Gastrocnemius medialis (tissue), 4 donors: ENCODE measurements at places on chromosomes 5 and 9. TPM values are rescaled to one million over a fixed set of nuclear protein-coding genes. Genes with fewer than 3 reads are reported as not detected.
A peak's percentile ranks its signal among the peaks of the same experiment; 100 is the strongest.

Gene INSL4
- not detected for total RNA-seq

Gene TAF1L
- total RNA-seq = not detected

Gene FOXI1
- not detected for total RNA-seq

Gene PIP5KL1
- total RNA-seq = 4.2 TPM

DNA sequence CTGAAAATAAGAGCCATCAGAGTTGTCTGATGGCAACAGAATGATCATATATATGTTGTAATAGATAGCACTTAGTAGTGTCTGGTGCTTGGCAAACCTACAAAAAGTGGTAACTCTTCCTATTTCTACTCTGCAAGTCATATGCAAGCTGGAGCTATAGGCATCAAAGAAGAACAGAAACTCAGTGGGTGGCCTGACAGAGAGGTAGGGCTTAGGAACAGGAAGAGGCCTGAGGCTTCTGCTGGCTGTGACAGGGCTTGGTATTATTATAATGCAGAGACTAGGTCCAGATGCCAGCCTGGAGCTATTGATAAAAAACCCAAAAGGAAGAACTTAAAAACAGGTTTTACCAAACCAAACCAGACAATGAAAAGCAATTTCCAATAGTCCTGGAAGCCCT, 4.4 kb upstream of the DIAPH1 start:
- H3K27ac ChIP-seq = no peak overlapping the region
- DNase-seq = no peak
- H3K36me3 ChIP-seq = peaks cover 65% of the 10 kb centered on the region
- H3K4me3 ChIP-seq = no peak overlapping the region
- H3K27me3 ChIP-seq = no peaks in the 10 kb centered on the region

DNA sequence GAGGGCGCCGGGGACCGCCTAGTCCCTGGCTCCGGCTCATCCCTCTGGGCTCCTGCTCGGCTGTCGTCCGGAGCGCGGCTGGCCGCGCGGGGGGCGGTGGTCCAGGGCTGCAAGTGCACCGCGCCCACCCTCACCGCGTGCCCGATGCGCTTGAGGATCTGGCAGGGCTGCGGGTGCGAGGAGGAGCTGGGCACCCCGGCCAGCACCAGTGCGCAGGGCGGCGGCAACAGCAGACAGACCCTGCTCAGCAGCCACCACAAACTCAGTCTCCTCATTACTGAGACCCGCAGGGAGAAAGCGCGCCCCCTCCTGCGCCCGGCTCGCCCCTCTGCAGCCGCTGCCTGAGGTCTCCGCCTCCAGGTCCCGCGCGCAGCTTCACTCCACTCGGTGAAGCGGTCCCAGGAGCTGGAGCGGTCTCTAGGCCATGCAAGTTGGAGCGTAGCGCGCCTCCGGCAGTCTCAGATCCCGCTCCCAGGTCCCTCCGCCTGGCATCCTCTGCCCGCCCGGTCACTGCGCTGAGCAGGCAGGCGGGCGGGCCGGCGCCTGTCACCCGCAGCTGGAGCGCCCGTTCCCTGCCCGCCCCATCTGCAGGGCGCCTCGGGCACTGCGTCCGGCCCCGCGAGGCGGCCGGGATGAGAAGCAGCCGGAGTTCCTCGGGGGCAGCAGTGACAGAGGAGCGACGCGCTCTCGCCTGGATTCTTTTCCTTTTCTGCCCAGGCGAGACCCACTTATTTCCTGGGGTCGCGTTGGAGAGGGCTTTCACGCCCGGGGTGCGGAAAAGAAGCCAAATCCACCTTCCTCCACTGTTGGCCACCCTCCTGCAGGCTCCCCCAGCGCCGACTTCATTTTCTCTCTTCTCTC, 512 bp downstream of the GRIN3A start:
- H3K4me1 ChIP-seq = no peaks in the 10 kb centered on the region
- peaks cover 49% of the 10 kb centered on the region for H3K27me3 ChIP-seq
- H3K4me3 ChIP-seq = peak overlapping the region; percentile 45
- H3K36me3 ChIP-seq = no peaks in the 10 kb centered on the region
- no peak for DNase-seq

- no peak for DNase-seq
- no peaks in the 10 kb centered on the region for H3K27me3 ChIP-seq
- H3K4me3 ChIP-seq = no peak overlapping the region
Observed at GRCh38 chr9:128893354-128893753, 11.4 kb downstream of the LRRC8A start.

- H3K4me3 ChIP-seq = peak overlapping the region; percentile 98
- no peaks in the 10 kb centered on the region for H3K27me3 ChIP-seq
- no peak for DNase-seq
- peaks cover 19% of the 10 kb centered on the region for H3K36me3 ChIP-seq
- H3K27ac ChIP-seq = peak overlapping the region; percentile 94
Observed at GRCh38 chr9:129037767-129038098, 1.3 kb downstream of the MIGA2 start.

- H3K27me3 ChIP-seq = no peaks in the 10 kb centered on the region
- H3K36me3 ChIP-seq = no peaks in the 10 kb centered on the region
- H3K4me3 ChIP-seq = no peak overlapping the region
- H3K4me1 ChIP-seq = no peaks in the 10 kb centered on the region
- no peak for DNase-seq
Observed at GRCh38 chr5:18023986-18024385, 389.7 kb downstream of the TAF11L14 start.

DNA sequence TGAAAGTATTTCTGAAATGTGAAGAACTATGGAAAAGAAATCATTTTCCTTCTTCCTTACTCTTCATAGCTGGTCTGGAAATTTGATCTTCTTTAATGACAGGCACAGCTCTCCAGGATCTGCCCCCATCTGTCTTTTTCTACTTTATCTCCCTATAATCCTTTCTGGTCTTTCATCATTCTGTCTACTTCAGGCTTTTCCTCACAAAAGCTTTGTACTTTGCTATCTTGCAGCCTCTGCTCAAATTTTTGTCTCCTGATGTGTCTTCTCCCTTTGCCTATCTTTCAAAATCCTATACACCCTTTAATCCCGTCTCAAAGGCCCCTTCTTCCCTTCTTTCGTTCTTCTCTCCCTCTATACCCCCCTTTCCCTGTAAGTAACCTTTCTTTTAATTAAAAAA, 114.9 kb upstream of the ATP10B start:
- no peak overlapping the region for H3K4me3 ChIP-seq
- no peaks in the 10 kb centered on the region for H3K4me1 ChIP-seq
- no peak overlapping the region for H3K27ac ChIP-seq
- no peak for DNase-seq
- no peaks in the 10 kb centered on the region for H3K36me3 ChIP-seq

GRCh38 chr9:133815781-133816180, 77.6 kb upstream of the SARDH start:
- DNase-seq = no peak
- no peak overlapping the region for H3K4me3 ChIP-seq
- H3K36me3 ChIP-seq = no peaks in the 10 kb centered on the region
- H3K27ac ChIP-seq = no peak overlapping the region
- H3K27me3 ChIP-seq = no peaks in the 10 kb centered on the region

GRCh38 chr9:87564791-87565241, 67.1 kb downstream of the DAPK1 start:
- no peaks in the 10 kb centered on the region for H3K36me3 ChIP-seq
- no peak overlapping the region for H3K27ac ChIP-seq
- H3K27me3 ChIP-seq = no peaks in the 10 kb centered on the region

DNA sequence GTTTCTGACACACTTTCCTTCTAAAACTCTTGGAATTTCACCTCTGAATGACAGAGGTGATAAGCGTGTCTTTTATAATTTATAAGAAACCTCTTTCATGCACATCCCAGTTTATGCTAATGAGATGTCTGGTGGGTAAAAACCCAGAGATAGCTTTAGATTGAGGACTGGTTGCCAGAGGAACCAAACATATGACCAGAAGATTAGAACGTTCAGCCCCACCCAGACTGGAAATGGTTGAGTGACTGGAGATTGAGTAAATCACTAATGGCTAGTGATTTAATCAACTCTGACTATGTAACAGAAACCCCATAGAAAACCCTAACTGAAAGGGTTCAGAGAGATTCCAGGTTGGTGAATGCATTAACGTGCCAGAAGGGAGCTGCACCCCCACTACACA, 69.2 kb downstream of the CDH18 start:
- H3K4me1 ChIP-seq = no peaks in the 10 kb centered on the region
- H3K36me3 ChIP-seq = no peaks in the 10 kb centered on the region
- no peak for DNase-seq
- H3K27ac ChIP-seq = no peak overlapping the region
- no peak overlapping the region for H3K4me3 ChIP-seq
- H3K27me3 ChIP-seq = no peaks in the 10 kb centered on the region

DNA sequence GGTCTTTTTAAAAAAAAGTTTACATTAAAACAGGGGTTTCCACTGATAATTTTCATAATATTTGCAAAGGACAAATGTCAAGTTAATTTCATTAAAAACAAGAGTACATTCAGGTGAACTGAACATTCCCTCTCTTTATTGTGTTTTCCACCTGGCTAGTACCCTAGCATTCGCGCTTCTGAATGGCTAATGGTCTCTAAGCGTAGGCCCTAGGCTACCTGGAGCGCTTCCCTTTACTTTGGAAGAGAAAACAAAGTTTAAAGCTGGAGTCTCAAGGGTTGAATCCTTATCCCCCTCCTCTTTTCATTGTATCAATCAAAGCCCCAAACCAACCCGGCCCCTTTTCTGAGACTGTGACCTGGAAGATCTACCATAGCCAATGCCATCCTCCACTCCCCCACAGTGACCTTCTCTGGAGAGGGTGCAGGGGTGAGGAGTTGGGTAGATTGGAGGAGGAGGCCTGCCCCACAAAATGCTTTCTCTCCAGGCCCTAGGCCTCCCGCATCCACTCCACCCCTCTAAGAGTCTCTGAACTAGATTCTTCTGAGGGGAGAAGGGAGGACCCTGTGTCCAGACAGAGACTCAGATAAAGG, 73.3 kb upstream of the TBCA start:
- DNase-seq = no peak
- no peak overlapping the region for H3K27ac ChIP-seq
- H3K27me3 ChIP-seq = peaks cover 5% of the 10 kb centered on the region
- no peaks in the 10 kb centered on the region for H3K36me3 ChIP-seq

DNA sequence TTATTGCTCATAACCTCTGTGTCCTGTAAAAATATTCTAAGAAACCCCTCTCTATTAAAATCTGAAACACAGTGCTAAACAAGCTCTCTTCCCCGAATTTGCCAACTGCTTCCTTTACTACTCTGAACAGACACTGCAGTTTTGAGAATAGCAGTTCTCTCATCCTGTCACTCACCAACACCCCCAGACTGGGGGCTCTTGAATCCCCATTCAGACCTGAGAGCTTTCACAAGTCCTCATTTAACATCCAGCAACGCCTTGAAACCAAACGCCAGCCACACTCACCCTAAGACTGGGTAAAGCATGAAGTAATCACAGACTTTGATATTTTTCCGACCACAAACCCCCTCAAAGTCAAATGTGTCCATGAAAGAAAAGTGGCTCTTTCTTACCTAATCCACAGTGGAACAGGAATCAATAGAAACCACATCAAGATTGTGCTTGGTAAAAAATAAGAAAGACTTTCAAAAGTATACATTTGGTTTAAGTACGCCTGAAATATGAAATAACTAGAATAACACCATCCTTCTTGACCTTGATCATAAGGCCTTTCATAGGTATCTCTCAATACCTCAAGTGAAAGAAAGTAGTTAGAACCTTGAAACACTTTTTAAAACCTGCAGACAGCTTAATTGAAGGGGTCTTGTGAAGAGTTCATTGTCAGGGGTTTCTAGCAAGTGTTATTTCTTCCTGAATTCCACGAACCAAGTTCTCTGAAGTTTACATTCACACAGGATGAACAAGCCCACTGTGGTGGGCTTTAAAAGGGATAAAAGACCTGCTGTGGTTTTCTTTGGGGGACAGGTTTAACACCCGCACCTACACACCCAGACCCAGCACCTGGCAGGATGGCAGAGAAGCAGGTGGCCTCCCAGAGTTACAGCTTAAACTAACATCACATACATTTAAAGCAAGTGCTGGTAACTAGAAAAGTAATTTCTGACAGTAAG, 412.6 kb downstream of the MLLT3 start:
- H3K4me1 ChIP-seq = no peaks in the 10 kb centered on the region
- no peak for DNase-seq
- no peak overlapping the region for H3K4me3 ChIP-seq
- H3K36me3 ChIP-seq = no peaks in the 10 kb centered on the region
- H3K27ac ChIP-seq = no peak overlapping the region

DNA sequence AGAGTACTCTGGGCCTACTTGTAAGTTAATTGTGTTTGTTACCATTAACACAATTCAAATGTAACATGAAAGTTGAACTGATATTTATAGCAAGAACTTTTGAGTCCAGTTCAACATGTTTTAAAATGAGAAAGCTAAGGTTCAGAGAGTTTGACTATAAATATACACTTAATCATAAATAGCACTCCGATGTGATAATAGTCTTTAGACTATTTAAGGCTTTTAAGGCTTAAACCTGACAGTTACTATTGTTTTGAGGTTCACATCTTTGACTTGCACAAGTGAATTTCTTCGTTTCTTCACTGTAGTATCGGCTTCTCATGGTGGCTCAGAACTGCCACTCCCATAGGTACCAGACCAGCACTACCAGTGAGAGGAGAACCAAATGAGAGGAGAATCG, 42.4 kb downstream of the ZNF608 start:
- no peak for DNase-seq
- no peak overlapping the region for H3K27ac ChIP-seq
- no peaks in the 10 kb centered on the region for H3K36me3 ChIP-seq
- no peak overlapping the region for H3K4me3 ChIP-seq
- peaks cover 75% of the 10 kb centered on the region for H3K4me1 ChIP-seq
- H3K27me3 ChIP-seq = no peaks in the 10 kb centered on the region

DNA sequence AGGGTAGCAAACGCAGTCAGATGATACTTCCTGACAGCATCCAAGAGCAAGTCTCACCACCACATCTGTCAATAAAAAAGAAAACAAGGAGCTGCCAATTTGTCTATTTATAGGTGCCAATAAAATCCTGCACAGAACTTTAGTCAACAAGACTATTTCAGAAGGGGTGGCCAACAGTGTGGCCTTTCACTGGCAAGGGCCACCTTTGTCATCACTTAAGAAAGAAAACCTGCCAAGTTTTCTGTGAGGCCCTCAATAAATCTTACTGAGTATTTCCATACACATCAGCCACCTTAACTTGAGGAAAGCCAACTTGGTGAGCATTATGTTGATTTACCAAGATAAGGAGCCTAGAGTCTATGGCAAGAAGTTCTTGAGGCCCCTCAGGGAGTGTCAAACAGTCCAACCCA, 312.3 kb downstream of the ENC1 start:
- no peaks in the 10 kb centered on the region for H3K36me3 ChIP-seq
- no peak overlapping the region for H3K4me3 ChIP-seq
- peaks cover 32% of the 10 kb centered on the region for H3K4me1 ChIP-seq
- H3K27me3 ChIP-seq = no peaks in the 10 kb centered on the region
- H3K27ac ChIP-seq = peak overlapping the region; percentile 44

DNA sequence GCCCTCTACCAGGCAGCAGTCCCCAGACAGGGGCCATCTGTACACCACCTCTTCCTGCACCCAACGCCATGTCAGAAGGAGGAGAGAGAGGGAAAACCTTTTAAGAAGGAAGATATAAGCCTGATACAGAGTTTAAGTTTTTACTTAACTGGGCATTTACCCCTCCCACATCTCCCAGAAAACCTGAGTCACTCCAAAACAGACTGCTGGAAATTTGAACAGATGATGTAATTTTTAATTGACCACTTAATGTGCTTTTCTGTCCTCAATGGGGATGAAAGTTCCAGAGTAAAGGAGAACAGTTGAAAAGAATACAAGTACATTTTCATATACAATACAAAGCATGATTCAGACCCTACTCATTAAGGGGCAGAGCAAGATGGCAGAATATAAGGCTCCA, 63.9 kb downstream of the TTC39B start:
- H3K27ac ChIP-seq = no peak overlapping the region
- H3K27me3 ChIP-seq = no peaks in the 10 kb centered on the region
- no peaks in the 10 kb centered on the region for H3K4me1 ChIP-seq
